ENCODE measurements at places on chromosomes 12 and 14. TPM values are rescaled to one million over a fixed set of nuclear protein-coding genes. Genes with fewer than 3 reads are reported as not detected.
A peak's percentile ranks its signal among the peaks of the same experiment; 100 is the strongest.

GRCh38 chr12:116727261-116727660 is 10.6 kb downstream of the SPRING1 start:
- H3K27ac ChIP-seq: no peak overlapping the region
- no peak for DNase-seq
- no peak overlapping the region for H3K4me3 ChIP-seq
- no peaks in the 10 kb centered on the region for H3K27me3 ChIP-seq
- H3K4me1 ChIP-seq: peaks cover 10% of the 10 kb centered on the region

GRCh38 chr14:22977684-22978486 is 4.5 kb downstream of the AJUBA start:
- H3K27ac ChIP-seq: peak overlapping the region; percentile 71
- peak; percentile 78 for DNase-seq
- no peaks in the 10 kb centered on the region for H3K36me3 ChIP-seq
- H3K4me3 ChIP-seq: no peak overlapping the region

DNA sequence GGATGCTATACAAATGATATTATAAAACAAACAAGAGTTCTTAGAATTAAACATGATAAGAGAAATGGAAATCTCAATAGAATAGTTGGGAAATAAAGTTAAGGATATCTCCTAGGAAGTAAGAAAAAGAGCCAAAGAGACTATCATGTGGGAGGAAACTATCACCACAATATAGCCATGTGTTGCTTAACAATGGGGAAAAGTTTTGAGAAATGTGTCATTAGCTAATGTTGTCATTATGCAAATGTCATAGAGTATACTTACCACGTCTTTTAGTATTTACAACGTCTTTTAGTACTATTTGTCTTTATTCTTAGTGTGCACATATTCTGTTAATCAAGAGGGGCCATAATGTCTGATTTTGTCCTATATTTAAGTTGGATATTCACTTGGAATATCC is 58.7 kb downstream of the ZNF641 start:
- DNase-seq: no peak
- H3K27ac ChIP-seq: no peak overlapping the region
- H3K27me3 ChIP-seq: no peaks in the 10 kb centered on the region
- H3K4me1 ChIP-seq: no peaks in the 10 kb centered on the region
- no peaks in the 10 kb centered on the region for H3K36me3 ChIP-seq

DNA sequence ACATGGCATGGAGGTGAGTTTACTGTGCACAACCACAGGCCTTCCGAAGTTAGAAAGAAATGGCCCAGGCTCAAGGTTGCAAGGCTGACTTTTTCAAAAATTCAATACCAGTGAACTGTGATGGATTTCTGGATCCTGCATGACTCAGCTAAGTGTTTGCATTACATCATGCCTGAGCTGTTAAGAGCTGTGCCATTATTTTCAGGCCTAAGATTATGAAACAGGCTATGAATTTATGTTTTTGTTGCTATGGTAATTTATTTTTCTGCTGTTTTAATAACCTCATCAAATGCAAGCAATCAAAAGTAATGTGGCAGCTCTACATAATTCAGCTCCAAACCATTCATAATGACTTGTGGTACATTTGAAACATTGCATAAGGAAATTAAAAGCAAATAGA is 457.7 kb upstream of the TMEM132C start:
- H3K27ac ChIP-seq: peak overlapping the region; percentile 34
- DNase-seq: no peak
- H3K4me3 ChIP-seq: no peak overlapping the region
- peaks cover 25% of the 10 kb centered on the region for H3K4me1 ChIP-seq

DNA sequence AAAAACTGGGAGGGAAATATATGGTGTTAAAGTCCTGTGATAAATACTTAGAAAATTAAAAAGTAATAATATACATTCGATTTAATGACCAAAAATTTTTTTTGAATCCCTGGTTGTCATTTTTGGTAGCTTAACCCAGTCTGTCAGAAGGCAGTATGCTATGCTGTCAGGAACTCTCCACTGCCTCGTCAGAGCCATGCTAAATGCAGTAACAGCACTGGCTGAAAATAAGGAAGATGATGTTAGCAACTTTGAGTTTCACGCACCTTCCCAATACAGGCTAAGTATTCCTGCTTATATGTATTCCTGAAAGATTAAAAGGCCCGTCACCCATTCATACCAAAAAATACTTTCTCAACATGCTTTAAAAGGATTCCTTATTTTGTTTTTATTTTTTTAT is 34.2 kb downstream of the SAV1 start:
- H3K4me3 ChIP-seq: no peak overlapping the region
- no peaks in the 10 kb centered on the region for H3K27me3 ChIP-seq
- H3K27ac ChIP-seq: no peak overlapping the region
- no peaks in the 10 kb centered on the region for H3K4me1 ChIP-seq
- peaks cover 30% of the 10 kb centered on the region for H3K36me3 ChIP-seq
- DNase-seq: no peak

DNA sequence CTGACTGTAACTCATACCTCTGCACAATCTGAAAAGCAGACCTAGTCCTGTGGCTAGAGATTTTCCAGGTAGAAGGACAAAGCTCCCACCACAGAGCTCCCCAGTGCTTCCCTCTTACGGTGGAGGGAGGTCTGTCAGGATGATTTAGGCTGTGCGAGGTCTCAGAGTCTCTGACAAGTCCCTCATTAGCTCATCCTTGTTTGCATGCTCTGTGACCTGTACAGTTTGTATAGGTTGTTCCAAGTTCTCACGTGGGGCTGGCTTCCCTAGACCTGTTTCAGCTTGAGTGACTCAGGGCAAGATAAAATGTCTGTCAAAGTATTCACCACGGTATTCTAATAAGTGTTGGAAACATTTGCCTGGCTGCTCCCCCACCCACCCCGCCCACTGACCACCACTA is 34.8 kb downstream of the ASCL1 start:
- no peak for DNase-seq
- no peak overlapping the region for H3K27ac ChIP-seq
- H3K4me3 ChIP-seq: no peak overlapping the region
- H3K4me1 ChIP-seq: no peaks in the 10 kb centered on the region

DNA sequence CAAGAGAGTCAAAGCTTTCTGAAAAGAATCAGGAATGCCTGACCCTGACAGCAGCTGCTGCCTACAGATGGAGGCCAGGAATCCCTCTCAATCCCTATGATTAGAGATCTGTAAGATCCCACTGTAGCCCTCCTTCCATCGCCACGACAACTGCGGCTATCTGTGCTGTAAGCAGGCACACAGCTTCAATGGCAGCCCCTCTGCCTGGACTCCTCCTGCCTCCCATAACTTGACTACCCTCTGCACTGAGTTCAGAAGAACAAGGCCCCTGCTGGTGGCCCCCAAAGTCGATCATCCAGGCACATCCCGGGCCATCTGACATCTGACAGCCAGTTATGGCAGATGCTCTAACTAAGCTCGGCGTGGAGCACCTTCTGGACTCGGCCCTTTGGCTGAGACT is 2.9 kb downstream of the CLMN start:
- H3K4me3 ChIP-seq: no peak overlapping the region
- no peaks in the 10 kb centered on the region for H3K36me3 ChIP-seq
- H3K4me1 ChIP-seq: peaks cover 25% of the 10 kb centered on the region
- H3K27me3 ChIP-seq: no peaks in the 10 kb centered on the region

The NOS1 gene
- total RNA-seq: 12.6 TPM

- no peak for DNase-seq
- H3K4me1 ChIP-seq: no peaks in the 10 kb centered on the region
- peaks cover 2% of the 10 kb centered on the region for H3K36me3 ChIP-seq
- no peak overlapping the region for H3K27ac ChIP-seq
Measured at GRCh38 chr12:19288603-19289244, 150.6 kb upstream of the AEBP2 start.

DNA sequence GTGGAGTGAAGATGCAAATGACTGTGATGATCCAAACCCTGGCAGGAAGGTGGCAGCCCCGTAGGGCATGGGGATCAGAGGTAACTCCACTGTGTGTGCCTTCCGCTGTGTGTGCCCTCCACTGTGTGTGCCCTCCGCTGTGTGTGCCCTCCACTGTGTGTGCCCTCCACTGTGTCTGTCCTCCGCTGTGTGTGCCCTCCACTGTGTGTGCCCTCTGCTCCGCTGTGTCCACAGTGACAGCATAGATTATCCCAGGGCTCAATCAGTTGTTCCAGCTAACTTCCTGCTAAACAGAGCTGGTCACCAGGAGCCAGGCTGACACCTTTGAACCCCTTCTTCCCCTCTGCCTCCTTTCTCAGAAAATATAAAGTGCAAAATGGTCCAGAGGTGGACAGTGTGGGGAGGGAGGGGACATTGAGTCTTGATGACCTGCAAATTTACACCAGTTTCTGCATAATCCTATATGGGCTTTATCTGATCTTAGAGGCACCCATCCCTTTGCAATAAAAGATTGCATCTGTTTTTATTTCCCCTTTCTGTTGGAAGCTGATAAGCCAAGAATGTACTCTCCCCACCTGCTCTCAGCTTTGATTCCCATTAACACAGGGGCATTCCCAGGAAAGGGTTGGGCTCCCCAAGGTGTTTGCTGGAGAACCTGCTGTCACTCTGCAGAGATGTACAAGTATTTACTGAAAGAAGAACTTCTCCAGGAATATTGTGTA is 21.6 kb upstream of the HNF1A start:
- DNase-seq: no peak
- no peaks in the 10 kb centered on the region for H3K36me3 ChIP-seq
- no peak overlapping the region for H3K4me3 ChIP-seq
- H3K27me3 ChIP-seq: no peaks in the 10 kb centered on the region
- no peaks in the 10 kb centered on the region for H3K4me1 ChIP-seq

The HVCN1 gene
- 5.7 TPM for total RNA-seq

The KRT80 gene
- not detected for total RNA-seq

DNA sequence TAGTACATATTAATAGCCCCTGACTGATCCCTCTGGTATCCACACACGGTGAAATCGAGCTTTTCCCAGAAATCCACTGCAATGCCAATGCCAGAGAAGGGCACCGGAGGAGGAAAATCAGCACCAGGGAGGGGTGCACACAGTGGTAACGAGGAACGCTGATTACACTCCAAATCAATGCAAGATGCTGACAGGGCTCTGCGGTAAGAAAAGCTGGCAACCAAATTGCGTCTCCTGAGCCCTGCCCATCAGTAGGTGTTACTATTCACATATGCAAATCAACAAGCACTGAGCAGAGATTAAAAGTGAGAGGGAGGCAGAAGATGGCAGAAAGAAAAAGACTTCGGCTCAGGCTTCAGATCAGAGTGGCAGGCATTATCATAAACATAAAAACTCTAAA is 159.1 kb downstream of the RPS29 start:
- no peak overlapping the region for H3K27ac ChIP-seq
- DNase-seq: no peak
- H3K4me3 ChIP-seq: no peak overlapping the region
- no peaks in the 10 kb centered on the region for H3K4me1 ChIP-seq
- no peaks in the 10 kb centered on the region for H3K36me3 ChIP-seq

GRCh38 chr12:124518051-124518932 is 49.1 kb downstream of the NCOR2 start:
- peaks cover 93% of the 10 kb centered on the region for H3K4me1 ChIP-seq
- H3K27me3 ChIP-seq: no peaks in the 10 kb centered on the region
- DNase-seq: peak; percentile 100

GRCh38 chr14:61524936-61525292 is 170.4 kb upstream of the HIF1A start:
- no peak for DNase-seq
- no peaks in the 10 kb centered on the region for H3K36me3 ChIP-seq
- no peak overlapping the region for H3K4me3 ChIP-seq
- no peaks in the 10 kb centered on the region for H3K4me1 ChIP-seq

The ZCCHC8 gene
- 21.0 TPM for total RNA-seq

The VRTN gene
- total RNA-seq: not detected

- no peak overlapping the region for H3K27ac ChIP-seq
- peak; percentile 40 for DNase-seq
- no peaks in the 10 kb centered on the region for H3K4me1 ChIP-seq
- no peak overlapping the region for H3K4me3 ChIP-seq
Measured at GRCh38 chr14:105859717-105860614, 333.6 kb downstream of the TMEM121 start.

DNA sequence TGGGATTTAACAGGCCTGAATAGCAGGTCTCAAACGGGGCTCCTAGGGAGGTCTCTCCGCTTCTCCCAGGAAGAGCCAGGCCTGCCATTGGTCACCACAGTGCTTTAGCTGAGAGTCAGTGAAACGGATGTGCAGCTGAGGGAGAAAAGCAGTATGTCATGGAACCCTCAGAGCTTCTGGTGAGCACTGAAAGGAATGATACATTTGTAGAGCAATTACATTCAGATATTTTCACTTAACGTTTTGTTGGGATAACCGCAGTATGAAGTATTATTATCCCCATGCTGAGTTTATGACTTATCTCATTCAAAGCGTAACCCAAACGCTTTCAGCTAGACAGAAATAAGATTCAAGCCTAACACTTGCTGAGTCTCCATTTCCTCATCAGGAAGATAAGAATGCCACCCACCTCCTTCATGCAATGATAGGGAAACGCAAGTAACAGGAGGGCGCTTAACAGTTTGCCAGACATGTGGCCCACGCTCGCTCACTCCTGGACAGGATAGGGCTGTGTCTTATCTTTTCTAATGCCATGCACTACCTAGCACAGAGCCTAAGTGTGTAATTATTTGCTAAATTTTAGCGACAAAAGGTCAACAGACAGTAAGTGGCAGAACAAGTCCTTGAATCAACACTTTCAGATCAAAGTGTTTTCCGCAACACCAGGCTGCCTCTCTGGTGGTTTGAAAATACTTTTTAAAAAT is 28.2 kb downstream of the DAD1 start:
- H3K4me3 ChIP-seq: no peak overlapping the region
- H3K36me3 ChIP-seq: no peaks in the 10 kb centered on the region
- H3K27ac ChIP-seq: no peak overlapping the region
- no peak for DNase-seq
- no peaks in the 10 kb centered on the region for H3K27me3 ChIP-seq

GRCh38 chr12:51524386-51524901 is 66.6 kb upstream of the SCN8A start:
- no peak for DNase-seq
- no peaks in the 10 kb centered on the region for H3K36me3 ChIP-seq
- no peak overlapping the region for H3K27ac ChIP-seq
- no peak overlapping the region for H3K4me3 ChIP-seq

- H3K27me3 ChIP-seq: no peaks in the 10 kb centered on the region
- no peaks in the 10 kb centered on the region for H3K4me1 ChIP-seq
- DNase-seq: no peak
Measured at GRCh38 chr14:38366374-38366773, 110.5 kb upstream of the CLEC14A start.

- no peaks in the 10 kb centered on the region for H3K27me3 ChIP-seq
- no peak overlapping the region for H3K4me3 ChIP-seq
- no peak for DNase-seq
- peaks cover 22% of the 10 kb centered on the region for H3K4me1 ChIP-seq
Measured at GRCh38 chr12:20421421-20421820, 53.1 kb downstream of the PDE3A start.

- H3K27ac ChIP-seq: no peak overlapping the region
- H3K27me3 ChIP-seq: no peaks in the 10 kb centered on the region
- H3K36me3 ChIP-seq: no peaks in the 10 kb centered on the region
Measured at GRCh38 chr14:57089901-57090300, 178.8 kb downstream of the EXOC5 start.

DNA sequence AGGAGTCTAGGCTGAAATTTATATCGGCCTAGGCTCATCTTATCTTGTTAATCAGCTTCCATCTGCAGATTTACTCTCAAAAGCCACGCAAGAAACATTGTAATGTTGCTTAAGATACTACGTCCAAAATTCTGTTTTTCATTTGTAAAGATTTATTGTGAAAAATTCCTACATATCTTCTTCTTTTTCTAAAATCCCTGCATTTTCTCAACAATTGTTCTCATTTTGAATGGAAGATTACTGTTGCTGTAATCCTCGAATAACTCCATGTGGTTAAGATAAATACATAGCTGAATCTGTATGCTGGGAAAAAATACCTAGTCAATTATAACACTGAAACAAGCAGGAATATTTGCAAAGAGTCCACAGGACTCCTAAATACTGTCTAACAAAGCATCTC is 15.6 kb downstream of the INSM2 start:
- H3K4me3 ChIP-seq: no peak overlapping the region
- H3K4me1 ChIP-seq: no peaks in the 10 kb centered on the region
- H3K27me3 ChIP-seq: no peaks in the 10 kb centered on the region
- H3K27ac ChIP-seq: no peak overlapping the region
- no peak for DNase-seq

All from sigmoid colon (tissue), 7 donors.